ENCODE measurements at places on chromosomes 1 and 21.

GRCh38 chr1:93757256-93758036 is 75.8 kb upstream of the BCAR3 start:
- DNase-seq: no peak

- no peak for DNase-seq
Measured at GRCh38 chr21:16976193-16976592, 536.6 kb upstream of the CXADR start.

- DNase-seq: no peak
Measured at GRCh38 chr1:98267423-98267822, 346.6 kb upstream of the DPYD start.

- no peak for DNase-seq
Measured at GRCh38 chr21:15400905-15401304, 328.9 kb upstream of the USP25 start.

GRCh38 chr1:187474336-187474735 is 645.6 kb downstream of the PLA2G4A start:
- DNase-seq: no peak

DNA sequence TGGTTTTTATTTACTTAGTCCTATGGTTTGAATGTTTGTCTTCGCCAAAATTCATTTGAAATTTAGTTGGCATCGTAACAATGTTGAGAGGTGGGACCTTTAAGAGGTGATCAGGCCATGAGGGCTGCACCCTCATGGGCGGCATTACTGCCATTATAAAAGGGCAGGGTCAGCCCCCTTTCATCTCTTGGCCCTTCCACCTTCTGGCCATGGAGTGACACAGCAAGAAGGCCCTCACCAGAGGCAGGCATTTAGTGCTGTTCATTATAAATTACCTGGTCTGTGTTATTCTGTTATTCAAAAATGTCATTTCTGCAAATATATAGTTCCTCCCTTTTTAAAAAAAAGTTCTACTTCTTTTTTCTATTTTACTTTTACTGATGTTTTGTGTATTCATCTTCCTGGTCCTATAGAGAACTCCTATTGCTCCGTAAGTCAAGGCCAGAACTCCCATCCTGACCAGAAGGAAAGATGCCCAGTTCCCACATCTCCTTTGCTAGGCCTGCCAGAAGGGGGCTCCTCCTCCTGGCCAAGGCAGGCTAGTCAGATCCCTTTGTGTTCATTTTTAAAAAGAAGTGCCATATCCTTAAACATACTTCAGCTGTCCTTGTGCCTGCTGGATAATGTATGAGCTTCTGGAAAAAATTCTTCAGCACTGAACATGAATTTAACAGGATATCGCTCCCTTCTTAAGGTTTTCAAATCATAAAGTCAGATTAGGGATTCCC is 10.0 kb upstream of the LBR start:
- no peak for DNase-seq
